Retina (tissue), 1 donor: ENCODE measurements at places on chromosomes 2 and 18.

GRCh38 chr2:144711630-144712549 lies 192.0 kb upstream of the ZEB2 start:
- peak; percentile 8 for DNase-seq

DNA sequence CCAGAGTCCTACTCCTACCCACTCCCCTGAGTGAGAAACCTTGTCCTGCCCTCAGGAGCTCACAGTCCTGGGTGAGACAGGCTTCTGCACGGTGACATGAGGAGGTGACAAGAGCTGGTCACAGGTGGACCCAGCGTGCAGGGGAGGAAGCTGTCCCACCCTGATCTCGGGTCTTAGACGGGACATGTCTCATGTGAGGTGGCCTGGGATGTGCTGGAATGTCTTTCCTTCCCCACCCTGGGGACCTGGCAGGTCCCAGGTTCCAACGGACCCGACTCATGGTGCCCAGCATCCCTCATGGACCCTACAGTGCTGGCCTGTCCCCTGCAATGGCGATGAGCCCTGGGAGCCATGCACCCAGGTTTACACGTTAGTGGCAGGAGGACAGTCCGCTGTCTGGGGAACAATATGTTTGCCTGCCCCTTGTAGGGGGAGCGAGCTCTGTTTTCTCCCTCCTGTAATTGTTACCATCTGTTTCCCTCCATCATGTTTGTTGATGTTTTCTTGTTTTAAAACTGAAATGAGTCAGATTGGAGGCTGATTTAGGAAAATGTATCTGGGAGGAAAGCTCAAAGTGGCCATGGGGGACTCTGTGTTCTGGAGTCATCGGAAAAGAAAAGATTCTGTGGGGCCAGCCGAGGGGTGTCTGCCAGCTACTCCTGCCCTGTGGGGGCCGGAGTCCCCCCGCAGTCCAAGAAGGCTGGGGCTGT lies 238.1 kb downstream of the KLHL29 start:
- no peak for DNase-seq

GRCh38 chr2:38185012-38185491 lies 109.1 kb upstream of the CYP1B1 start:
- no peak for DNase-seq

DNA sequence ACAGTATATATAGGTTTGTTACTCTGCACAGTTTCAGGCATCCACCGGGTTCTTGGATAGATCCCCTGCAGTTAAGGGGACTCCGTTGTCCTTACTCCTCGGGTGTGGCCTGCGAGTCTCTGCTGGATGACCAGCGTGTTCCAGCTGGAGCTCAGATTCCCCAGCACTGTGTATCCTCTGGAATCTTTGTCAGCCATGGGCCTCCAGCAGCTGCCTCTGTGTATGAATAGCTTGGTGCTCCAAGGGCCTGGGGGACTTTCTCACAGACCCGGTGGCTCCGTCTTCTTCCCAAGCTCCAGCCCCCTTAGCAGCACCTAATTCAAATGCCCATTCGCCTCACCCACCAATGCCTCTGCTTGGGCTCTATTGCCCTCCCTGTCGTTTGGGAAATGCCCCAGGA lies 6.3 kb downstream of the ANO7 start:
- no peak for DNase-seq

DNA sequence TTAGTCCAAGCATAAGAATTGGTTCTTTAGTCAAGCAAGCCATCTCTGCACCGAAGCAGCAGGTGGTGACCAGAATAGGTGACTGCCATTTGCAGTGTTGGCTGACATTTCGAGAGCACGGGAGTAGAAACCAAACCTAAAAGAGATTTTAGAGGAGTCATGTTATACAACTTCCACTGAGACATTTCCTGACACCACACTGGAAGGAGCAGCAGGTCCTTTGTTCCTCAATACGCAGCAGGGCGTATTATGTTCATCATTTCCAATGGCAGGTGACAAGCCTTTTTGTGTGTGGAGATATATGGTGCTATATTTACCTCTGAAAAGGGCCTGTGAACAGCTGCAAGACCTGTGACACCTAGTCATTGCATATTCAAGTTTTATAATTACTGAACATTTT lies 418.8 kb upstream of the NETO1 start:
- no peak for DNase-seq

GRCh38 chr2:112603731-112604130 lies 19.3 kb downstream of the CHCHD5 start:
- DNase-seq: no peak

- no peak for DNase-seq
These were observed 91.9 kb upstream of the CXCR4 start for GRCh38 chr2:136209561-136210454.

GRCh38 chr2:73173781-73174180 lies 28.6 kb upstream of the NOTO start:
- no peak for DNase-seq

DNA sequence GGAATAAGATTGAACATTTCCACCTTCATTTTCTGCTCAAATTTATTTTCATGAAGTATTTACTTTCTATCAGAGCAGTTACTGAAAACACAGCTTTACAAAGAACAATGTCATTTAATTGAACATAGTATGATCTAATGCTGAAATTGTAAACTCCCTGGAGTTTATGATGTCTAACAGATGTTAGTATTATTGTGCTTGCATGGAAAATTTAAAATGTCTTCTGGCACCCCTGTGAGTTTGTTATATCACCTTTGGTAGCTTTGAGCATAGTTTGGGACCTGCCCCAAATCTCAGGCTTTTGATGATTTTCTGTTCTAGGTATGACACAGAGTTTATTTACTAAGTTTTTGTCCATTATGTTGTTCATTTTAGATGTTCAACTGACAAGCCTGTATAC lies 28.1 kb downstream of the FAM171B start:
- no peak for DNase-seq
